Amniotic epithelial cell (primary cell): ENCODE measurements at places on chromosomes 12 and 14.

DNA sequence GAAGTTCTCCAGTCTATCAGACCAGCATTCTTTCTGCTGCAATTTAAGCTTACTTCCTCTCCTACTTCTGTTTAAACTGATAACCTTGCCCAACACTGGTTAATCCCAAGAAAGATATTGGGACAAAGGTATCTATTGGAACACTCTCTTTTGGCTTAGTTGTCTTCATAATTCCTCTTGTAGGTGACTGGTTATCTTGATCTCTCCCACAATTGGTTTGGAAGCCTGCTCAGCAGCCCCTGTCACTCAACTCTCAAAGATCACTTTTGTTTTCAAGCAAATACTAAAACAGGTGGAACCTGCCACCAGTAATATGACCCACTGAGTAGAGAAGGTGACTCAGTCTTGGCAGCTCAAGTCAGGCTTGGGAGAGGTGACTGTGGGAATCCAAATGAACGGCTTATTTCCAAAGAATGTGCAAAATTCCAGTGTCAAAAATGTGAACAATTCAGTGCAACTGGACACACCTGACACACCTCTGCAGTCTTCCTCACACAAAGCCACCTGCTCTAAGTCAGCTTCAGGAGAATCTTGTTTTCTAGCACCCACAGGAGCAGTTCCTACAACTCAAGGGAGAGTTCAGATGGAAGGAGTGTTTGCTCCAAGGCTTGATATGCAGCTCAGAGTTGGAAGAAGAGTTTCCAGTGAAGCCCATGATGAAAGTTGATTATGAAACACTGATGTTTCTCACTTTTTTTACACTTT, 83.2 kb upstream of the SLC38A2 start:
- DNase-seq = no peak

DNA sequence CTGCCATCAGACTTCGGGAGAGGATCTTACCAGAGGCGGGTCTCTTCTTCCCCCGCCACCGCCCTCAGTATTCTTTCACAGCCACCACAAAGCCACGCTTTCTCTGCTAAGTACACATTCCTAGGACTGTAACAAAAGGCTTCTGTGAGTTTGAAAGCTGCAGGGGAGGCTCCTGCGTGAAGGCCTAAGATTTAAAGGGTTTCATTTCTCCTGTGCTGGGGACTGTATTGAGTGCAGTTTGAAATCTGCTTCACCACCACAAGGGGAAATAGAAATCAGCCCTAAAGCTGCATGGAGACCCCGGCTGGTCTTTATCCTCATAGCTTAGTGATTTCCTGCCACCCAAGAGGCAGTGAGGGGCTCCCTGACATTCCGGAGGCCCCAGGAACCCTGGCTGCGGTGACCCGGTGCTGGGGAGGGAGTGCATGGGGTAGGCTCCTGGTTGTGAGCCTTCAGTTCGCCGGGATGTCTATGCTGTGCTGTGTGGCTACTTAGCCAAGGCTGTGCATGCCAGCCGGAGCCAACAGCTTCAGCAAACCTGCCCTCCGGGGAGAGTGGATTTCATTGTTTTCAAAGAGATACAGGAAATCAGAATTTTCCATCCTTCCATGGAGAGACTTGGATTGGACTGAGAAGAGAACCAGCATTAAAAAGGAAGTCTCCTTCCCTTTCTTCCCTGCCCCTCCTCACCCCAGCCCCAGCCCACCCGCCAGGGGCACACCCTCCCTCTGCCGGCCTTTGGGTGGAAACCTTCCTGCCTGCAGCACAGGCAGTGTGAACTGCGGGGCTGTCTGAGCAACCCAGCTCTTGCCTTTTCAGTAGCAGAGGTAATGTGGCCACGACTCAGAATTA, 163.3 kb downstream of the ETV6 start:
- DNase-seq = peak; percentile 27

DNA sequence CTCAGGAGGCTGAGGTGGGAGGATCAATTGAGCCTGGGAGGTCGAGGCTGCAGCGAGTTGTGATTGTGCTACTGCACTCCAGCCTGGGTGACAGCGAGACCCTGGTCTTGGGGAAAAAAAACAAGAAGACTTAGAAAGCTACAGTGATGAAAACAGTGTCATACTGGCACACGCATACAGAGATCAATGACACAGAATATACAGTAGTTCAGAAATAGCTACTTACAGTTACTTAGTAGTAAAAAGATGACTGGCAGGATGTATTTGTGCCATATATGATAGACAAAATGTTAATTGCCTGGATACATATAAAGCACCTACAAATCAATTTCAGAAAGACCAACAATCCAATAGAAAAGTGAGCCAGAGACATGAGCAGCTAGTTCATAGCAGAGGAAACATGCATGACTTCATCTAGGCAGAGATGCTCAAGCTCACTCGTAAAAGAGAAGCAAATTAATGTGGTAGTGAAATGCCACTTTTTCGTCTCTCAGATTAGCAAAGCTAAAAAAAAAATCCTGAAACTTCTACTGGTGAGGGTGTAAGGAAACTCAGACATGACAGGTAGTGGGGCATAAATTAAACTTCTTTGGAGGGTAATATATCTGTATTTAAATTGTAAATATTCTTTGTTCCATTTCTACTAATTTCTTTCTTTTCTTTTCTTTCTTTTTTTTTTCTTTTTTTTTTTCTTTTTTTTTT, 2.5 kb upstream of the ALDH2 start:
- no peak for DNase-seq

- DNase-seq = peak; percentile 63
Measured at GRCh38 chr14:42504433-42504832, 897.8 kb downstream of the LRFN5 start.

GRCh38 chr12:119486599-119487154, 106.9 kb upstream of the TMEM233 start:
- no peak for DNase-seq

GRCh38 chr14:20455355-20456300, 602 bp downstream of the APEX1 start:
- peak; percentile 91 for DNase-seq

DNA sequence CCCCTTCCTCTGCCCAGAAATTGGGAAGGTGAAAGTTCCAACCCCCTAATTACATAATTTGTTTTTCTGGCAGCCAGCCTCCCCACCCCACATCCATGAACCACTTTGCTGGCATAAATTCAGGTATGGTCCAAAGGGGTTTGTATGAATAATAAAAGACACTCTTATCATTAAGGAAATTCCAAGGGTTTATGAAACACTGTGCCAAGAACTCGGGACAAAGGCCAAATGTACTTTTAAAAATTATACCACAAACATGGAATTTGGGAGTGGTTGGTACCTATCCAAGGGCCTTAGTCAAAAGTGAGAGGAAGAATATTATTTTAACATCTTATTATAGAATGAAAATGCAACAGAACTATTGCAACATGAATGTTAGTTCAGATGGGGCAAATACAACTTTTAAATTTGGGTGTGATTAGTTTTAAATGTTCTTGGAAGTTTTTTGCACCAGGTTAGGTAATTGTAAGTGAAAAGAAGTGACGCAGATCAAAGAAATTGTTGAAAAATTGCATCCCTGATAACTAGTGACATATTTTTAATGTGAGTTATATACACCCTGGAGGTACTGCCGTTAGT, 217.8 kb downstream of the TMEM117 start:
- DNase-seq = peak; percentile 38

DNA sequence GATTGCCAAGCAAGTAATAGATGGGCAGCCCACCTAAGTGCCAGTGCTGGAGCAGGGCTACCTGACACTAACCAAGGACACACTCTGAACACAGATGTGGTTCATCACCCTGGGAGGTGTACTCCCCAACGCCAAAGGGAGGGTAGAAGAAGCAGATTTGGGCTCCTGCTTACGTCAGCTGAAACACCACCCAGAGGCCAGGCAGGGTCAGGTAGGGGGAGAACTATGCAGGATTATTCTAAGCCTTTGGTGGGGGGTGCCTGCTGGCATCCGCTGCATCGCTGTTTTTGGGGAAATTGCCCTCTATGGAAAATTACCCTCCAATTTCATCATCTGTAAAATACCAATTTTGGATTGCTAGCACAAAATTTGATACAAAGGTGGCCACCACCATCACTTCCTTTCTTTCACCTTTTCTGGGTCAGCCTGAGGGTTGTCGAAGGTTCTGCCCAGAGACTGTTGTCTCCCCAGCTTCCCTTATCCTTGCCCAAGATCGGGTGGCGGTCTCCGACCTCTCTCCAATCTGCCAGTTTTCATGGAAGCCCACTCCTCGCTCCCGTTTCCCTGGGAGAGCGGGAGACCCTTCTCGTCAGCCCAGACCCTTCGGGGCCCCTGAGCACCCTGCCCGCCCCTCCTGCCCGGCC, 535 bp downstream of the BIN2 start:
- no peak for DNase-seq

- no peak for DNase-seq
Measured at GRCh38 chr14:54881761-54882401, 20.7 kb downstream of the GCH1 start.

DNA sequence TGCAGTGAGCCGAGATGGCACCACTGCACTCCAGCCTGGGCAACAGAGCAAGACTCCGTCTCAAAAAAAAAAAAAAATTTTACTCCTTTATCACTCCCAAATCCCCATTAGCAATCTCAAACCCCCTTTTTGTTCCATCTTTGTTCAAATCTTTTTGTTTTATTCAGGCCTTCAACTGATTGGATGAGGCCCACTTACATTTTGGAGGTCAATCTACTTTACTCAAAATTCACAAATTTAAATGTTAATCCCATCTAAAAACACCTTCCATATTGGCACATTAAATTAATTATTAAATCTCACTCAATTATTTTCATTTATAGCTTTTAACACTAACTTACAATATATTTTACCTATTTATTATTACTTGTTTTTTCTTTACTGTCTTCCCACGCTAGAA, 27.0 kb upstream of the TXNRD1 start:
- no peak for DNase-seq

DNA sequence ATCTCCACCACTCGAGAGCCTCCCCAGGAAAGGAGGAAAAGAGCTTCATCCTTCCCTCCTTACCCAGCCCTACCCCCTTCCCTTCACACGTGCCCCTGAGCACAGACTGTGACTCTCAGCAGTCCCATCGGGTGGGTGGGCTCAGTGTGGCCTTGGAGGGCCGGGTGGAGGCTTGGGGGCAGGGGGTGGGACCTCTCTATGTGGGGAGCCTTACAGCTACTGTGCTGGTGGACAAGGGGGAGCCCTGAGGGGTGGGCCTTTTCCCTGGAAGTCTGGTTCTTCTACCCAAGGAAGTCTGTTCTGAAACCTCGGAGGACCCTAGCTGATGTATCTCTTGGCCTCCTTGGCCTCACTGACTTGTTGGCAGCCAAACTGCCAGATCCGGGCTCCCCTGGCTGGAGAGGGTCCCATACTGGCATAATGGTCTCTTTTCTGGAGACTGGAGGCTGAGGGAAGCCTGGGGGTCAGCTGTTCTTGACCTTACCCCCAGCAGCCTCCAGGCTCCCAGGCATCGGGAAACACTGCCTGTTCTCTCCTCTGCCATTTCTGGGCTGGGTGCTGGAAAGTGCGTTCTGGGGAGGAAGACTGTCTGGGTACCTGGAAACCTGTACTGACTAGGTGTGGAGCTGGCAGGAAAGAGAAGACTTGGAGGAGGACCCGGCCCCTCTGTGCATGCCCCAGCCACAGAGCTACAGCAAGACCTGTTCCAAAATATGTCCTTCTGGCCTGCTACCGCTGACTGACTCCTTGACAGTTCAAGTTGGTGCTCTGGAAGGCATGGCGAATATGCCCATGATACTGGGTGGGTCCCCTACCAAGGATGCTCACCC, 7.6 kb downstream of the VASH1 start:
- DNase-seq = no peak

DNA sequence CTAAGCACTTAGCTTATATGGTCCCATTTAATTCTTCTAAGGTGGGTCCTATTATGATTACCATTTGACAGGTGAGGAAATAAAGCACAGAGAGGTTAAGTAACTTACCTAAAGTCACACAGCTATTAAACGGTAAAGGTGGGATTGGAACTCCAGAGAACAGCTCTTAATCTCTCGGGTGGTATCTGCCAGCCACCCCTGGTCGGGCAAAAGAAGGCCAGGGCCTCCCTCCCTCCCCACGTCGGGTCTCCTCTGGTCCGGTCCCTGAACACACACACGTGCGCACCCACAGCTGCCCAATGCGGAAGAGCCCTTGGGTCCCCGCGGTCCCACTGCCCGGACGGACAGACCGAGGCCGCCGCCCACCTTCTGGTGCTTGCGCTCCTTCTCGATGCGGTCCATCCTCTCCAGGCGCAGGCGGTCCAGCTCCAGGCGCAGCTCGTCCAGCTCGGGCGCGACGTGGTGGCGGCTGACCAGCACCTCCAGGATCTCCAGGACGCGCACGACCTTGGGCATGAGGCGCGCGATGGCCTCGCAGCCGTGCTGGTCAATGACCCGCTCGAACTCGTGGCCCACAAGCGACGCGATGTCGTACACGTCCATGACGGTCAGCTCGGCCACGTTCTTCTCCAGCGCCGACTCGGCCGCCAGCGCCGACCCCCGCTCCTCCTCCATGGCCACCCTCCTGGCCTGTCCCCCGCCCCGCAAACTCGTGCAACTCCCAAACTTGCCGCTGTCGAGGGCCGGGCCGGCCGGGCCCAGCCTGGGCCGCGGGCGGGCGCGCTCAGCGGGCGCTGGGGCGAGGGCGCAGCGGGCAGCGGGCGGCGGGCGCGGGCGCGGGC, 490 bp downstream of the RILPL1 start:
- DNase-seq = no peak

- DNase-seq = no peak
Measured at GRCh38 chr12:128554546-128555304, 269.0 kb downstream of the SLC15A4 start.

DNA sequence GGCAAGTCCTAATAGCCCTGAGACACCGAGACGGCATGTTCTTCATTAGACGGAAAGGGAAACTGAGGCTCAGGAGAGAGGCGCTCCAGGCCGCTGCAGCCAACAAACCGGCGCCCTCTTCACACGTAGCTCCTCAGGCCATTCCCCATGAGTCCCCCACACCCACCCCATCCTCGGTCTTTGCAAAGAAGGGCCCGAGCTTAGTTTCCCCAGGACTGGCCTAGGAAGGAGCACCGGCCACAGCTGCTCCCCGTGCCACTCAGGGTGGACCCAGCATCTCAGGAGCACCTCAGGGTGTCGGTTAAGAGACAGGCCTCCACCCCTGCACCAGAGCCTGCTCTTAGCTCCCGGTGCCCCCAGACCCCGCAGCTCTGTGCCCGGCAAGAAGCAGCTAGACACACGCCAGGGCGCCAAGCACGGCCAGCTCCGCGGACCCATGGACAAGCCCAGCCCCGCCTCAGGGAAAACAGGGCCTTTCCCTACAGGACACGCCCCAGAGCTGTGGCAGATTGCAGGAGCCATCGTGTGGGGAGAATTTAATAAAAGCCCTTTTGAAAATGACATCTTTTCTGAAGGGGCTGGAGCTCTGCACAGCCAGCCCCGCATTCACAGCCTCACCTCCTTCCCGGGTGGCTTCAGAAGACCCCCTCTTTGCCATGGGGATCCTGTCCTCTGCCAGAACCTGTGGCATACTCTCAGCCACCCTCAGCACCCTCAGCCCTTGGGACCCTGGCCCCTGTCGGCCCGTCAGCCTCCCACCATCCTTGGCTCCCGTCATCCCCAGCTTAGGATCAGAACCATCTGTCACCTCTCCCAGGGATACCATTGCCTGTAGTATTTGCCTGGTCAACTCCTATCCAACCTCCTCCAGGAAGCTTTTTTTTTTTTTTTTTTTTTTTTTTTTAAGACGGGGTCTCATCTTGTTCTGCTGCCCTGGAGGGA, 59.7 kb downstream of the LGMN start:
- no peak for DNase-seq
